HCT116 (cell line): ENCODE measurements at places on chromosomes 1 and 21.

- DNase-seq: no peak
Observed at GRCh38 chr1:113657126-113657525, 102.2 kb downstream of the PHTF1 start.

- no peak for DNase-seq
Observed at GRCh38 chr1:160705742-160706141, 5.9 kb downstream of the CD48 start.

DNA sequence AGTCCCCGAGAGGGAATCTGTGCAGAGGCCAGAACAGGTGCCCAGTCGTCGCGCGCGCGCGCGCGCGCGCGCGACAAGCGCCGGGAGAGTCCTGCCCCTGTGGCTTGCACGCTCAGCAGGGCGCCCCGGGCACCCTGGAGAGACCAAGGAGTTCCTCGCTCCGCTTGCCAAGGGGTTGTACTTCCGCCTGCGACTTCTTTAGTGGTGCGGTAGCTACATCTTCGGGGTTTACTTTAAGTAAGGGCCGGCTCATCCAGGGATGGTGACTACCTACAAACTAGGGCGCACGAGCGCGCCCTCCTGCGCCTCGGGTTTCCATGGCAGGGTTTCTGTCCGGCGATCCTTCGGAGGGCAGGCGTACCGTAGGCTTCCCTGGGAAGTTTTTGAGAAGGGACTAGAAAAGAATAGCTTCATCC, 1.4 kb downstream of the LHX4 start:
- peak; percentile 53 for DNase-seq

DNA sequence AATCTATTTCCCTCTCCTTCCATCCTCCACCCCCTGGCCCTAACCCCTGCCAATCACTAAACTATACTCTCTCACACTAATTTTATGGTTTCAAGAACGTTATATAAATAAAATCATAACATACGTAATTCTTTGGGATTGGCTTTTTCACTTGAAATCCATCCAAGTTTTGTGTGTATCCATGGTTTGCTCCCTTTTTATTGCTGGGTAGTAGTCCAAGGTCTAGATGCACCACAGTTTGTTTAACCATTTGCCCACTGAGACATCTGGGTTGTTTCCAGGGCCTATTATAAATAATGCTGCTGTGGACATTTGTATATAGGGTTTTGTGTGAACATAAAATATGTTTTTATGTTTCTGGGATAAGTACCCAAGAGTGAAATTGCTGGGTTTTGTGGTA, 61.4 kb downstream of the TEX35 start:
- DNase-seq: no peak

DNA sequence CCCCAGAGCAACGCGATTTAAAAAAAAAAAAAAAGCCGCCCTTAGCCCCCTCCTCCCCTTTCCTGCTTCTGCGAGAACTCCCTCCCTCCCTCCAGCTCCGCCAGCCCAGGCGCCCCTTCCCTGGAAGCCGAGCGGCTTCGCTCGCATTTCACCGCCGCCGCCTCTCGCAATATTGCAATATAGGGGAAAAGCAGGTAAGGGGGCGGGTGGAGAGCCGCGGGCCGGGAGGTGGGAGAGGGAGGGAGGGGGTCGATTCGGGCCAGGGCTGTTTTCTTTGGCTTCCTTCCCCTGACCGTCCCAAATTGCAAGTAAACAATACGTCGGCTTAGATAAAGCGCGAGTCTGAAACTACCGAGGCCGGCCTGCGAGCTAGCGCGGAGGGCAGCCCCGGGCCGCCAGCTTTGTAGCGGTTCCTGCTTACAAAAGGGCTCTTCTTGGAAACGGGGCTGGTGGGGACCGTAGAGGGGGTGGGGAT, 408 bp downstream of the LMO4 start:
- no peak for DNase-seq

DNA sequence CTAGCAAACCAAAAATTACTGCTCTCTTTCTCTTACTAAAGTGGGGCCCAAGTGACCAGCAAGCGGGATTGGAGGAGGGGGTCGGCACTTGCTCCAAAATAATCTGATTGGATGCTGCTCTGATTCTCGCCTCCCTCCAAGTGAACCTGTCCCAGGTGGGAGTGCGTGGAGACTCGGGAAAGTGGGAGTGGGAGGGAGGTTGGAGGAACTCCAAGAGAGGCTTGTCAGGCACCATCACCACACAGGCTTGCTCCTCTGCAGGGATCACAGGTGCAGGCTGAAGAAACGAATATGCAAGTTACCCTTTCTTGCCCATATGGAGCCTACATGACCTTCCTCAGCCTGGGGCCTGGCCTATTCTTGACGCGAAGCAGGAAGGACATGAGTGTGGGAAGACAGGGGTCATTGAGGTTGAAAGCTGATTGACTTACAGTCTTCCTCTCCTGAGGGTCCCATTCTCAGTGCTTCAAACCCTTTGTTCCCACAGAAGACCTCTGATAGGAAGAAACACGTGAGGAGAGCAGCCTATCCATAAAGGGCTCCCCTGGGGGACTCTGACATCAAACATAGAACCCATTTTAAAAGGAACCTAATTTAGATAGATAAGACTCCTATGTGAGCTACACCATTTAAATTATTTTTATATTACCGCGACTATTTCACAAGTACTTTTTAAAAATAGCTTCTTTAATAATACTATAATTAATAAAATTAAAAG, 14.2 kb downstream of the RGS8 start:
- no peak for DNase-seq

DNA sequence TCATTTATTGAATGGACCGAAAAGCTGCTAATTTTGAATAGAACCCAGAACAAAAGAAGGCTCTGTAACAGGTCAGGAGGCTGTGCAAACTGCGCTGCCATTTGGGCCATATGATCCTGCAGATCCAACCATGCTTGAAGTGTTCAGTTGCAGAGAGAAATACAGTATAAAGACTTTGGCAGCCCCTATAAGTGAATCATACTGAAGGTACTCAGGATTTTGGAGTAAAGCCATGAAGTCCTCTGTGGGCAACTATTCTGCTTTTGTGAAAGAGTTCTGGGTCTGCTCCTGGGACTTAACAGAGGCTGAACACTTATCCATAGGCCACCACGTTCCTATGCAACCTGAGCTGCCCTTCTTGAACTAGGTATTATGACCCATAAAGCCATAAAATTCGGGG, 1613.6 kb upstream of the PRMT6 start:
- no peak for DNase-seq

- DNase-seq: no peak
Observed at GRCh38 chr1:75083848-75084514, 50.2 kb upstream of the LHX8 start.

DNA sequence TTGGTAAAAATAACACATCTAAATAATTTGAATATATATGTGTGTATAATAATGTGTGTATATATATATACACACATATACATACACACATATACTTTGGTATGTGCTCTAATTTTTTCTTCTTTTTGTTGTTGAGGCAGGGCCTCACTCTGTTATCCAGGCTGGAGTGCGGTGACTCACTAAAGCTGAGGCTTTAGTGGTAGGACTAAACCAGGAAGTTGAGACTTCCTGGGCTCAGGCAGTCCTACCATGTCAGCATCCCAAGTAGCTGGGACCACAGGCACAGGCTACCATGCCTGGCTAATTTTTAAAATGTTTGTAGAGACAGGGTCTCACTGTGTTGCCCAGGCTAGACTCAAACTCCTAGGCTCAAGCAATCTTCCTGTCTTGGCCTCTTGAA, 46.7 kb upstream of the CXADR start:
- DNase-seq: no peak

GRCh38 chr1:24450316-24450715, 34.7 kb downstream of the NIPAL3 start:
- no peak for DNase-seq

GRCh38 chr1:201764166-201764565, 64.8 kb upstream of the IPO9 start:
- DNase-seq: no peak

- DNase-seq: no peak
Observed at GRCh38 chr1:201356236-201356635, 21.2 kb downstream of the TNNT2 start.

DNA sequence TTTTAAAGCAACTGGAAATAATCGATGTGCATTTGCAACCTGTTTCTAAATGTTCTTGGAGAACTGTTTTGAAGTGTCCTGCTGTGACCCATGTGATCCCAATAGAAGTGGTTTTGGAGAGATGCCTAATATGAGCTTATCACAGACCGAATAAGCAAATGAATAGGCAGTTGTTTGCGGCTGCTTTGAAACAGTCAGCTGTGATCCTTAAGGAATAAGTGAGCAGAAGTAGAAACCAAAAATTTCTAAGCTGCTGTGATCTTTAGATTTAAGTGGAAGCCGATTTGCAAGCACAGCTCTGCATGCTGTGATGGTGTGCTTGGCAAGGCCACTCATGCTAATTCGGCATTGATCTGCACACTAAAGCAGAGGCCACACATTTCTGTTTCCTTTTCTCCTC, 329.5 kb upstream of the DUSP10 start:
- no peak for DNase-seq

DNA sequence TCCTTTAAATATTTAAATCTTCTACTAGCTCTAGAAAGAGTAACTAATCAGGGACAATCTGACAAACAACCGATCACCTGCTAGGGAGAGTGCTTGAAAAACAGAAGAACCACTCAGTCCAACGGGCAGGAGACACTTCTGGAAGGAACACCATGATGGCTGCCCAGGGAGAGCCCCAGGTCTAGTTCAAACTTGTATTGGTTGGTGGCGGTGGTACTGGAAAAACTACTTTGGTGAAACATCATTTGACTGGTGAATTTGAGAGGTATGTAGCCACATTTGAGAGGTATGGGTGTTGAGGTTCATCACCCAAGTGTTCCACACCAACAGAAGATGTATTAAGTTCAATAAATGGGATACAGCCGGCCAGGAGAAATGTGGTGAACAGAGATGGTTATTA, 4.8 kb upstream of the WDR47 start:
- DNase-seq: no peak

- DNase-seq: no peak
Observed at GRCh38 chr1:28359592-28360239, 9.8 kb upstream of the PHACTR4 start.

DNA sequence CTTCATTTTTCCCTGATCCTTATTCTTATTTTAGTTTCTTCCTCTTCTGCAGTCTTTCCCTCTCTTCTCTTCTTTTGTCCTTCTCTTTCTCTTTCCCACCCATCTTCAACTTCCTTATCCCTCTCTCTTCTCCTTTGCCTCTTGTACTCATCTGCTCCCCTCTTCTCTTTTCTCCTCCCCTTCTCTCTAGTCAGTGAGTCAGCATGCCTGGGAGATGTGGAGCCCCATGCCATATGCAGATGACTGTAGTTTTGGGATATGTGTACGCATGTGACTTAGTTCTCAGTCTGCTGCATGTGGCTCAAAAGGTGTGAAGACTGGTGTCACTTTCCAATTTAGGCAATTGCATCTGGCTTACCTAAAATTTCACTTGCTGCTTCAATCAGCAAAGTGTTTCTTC, 10.4 kb downstream of the DNAJC6 start:
- DNase-seq: no peak

- no peak for DNase-seq
Observed at GRCh38 chr1:46187106-46187869, 10.9 kb downstream of the POMGNT1 start.

- no peak for DNase-seq
Observed at GRCh38 chr1:6248161-6248776, 4.3 kb downstream of the HES3 start.

GRCh38 chr21:45499201-45499750, 43.0 kb downstream of the SLC19A1 start:
- no peak for DNase-seq

DNA sequence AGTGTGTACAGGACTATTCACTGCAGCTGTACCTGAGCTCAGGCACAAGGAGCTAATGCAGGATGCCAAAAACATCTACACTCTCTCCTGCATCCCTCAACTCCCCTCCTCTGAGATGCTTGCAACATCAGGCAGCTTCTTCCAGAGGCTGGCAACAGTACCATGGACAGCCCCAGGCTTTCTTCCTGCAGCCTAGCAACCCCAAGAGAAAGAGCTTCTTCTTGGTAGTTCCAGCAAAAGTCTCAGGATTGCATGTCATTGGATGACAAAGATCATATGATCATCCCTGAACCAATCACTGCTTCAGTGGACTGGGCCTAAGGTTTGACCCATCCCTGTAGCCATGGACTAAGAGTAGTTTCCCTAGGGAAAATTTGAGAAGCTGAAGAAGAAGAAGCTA, 46.7 kb downstream of the CAMK2N1 start:
- DNase-seq: no peak

DNA sequence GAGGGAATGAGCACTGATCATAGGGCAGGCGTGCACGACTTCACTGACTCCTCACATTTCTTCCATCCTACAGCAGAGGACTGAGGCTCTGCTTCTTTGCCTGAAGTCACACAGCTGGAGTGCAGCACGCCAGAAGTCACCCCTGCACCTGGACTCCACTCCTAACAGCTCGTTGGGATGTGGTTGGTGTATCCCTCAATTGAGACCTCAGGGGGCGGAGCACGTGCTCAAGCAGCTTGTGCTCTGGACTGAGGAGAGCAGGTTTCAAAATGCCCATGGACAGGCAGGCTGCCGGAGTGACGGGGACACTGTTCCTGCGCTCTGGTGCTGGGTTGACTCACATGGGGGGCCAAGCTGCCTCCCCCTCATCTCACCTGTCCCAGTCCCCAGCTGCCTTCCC, 13.9 kb downstream of the CHIT1 start:
- DNase-seq: no peak

DNA sequence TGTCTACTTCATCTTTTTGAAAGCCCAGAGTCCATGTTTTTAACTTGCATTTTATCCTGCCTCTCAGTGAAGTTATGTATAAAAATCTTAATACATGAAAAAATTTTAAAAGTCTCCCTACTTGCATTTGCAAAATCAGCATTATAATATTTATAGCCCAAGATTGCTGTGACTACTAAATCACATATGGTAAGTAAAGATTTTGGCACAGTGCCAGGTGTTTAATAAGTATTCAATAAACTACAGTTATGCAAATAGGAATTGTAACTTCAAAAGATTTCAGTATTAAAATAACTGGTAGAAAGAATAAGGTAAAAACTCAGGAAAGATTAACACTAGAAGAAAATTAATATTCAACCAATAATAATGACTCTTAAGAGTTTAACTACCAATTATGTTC, 641.7 kb downstream of the LRRIQ3 start:
- DNase-seq: no peak

DNA sequence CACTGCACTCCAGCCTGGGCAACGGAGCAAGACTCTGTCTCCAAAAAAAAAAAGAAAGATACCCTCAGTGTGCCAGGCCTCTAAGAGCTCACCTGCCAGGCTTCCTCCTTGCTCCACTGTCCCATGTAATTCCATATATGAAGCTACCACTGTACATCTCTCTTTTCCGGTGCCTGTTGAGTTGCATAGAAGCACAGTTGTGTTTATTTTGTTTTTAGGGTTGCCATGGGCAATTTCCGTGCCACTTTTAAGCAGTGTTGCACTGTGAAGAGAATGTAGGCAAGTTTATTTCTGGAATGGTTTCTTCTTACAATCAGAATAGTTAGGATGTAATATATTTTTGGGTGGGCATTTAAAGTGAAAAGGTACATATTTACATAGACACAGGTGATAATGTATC, 23.3 kb downstream of the MR1 start:
- DNase-seq: no peak
